ENCODE measurements at places on chromosomes 5 and 9.

- no peak for DNase-seq
These were observed 3.6 kb upstream of the ADAMTS2 start for GRCh38 chr5:179348843-179349242.

DNA sequence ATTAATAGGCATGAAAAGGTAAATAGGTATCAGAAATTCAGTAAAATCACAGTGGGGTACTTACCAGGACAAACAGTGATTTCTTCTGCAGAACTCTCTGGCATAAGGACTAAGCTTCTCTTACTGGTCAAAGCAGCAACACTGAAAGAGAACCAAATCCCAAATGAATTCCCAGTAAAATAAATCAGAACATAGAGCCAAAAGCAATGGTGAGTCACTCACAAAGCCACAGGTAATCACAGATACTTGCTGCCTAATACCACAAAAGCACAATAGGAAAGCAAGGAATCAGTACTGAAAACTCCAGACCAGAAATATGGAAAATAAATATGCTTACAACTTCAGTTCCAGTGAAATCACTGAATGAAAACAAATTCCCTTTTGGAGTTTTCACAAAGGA, 50.7 kb downstream of the UIMC1 start:
- no peak for DNase-seq

- DNase-seq: no peak
These were observed 290.2 kb upstream of the KLF4 start for GRCh38 chr9:107779731-107780130.

GRCh38 chr5:17269201-17269600, 51.8 kb downstream of the BASP1 start:
- no peak for DNase-seq

DNA sequence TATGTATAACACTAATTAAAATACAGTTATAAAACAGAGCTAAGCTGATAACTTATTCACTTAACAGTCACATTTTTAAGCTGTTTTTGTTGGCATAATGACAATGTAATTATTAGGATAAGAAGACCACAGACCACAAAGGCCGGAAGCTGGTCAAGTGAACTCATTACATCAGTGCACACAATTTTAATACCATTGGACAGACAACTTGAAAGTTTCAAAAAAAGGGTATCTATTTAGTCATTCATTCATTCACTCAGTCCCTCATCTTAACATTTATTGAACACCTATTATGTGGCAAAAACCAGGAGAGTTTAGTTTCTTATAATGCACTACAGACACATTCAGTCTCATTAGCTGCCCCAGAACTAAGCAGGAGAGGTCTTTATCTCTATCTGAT, 11.6 kb downstream of the ERP44 start:
- no peak for DNase-seq

DNA sequence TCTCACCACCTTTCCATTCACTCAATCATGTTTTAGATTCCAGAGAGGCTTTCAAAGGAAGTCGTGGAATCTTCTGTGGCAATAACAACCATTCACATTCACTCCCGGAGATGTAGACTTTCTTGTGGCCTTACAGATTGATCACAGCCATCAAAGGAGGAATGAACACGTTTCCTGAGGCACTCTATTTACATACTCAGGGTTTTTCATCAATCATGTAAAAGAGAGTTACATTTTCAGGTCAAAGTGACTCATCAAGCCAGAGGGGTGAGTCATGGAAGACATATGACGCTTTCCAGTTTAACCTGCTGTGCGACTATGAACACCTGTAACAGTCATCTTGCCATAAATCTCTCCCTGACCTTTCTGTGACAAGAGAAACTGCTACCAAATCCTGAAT, 39.3 kb upstream of the RAD23B start:
- DNase-seq: no peak

Measured in stimulated activated CD8-positive, alpha-beta memory T cell treated with anti-CD3 and anti-CD28 coated beads, Interleukin-7, amount 100 ng/mL, for 1 hour (primary cell).